ENCODE measurements at places on chromosomes 12 and 14. TPM values are rescaled to one million over a fixed set of nuclear protein-coding genes. Genes with fewer than 3 reads are reported as not detected.
A peak's percentile ranks its signal among the peaks of the same experiment; 100 is the strongest.

Gene CLEC4D
- polyA plus RNA-seq = not detected

Gene CPM
- 10.8 TPM for polyA plus RNA-seq

Gene LHX5
- not detected for polyA plus RNA-seq

Gene SRRM4
- polyA plus RNA-seq = 0.05 TPM

Gene KLRK1
- not detected for polyA plus RNA-seq

Gene KERA
- polyA plus RNA-seq = not detected

Gene APOF
- not detected for polyA plus RNA-seq

Gene MYBPC1
- not detected for polyA plus RNA-seq

Gene KIF5A
- 8.9 TPM for polyA plus RNA-seq

GRCh38 chr14:60654334-60654821 lies 5.1 kb upstream of the SIX1 start:
- no peaks in the 10 kb centered on the region for H3K36me3 ChIP-seq
- no peaks in the 10 kb centered on the region for H3K27me3 ChIP-seq
- peak overlapping the region; percentile 84 for H3K27ac ChIP-seq
- H3K4me1 ChIP-seq = peaks cover 14% of the 10 kb centered on the region
- DNase-seq = peak; percentile 44
- peak overlapping the region; percentile 10 for H3K4me3 ChIP-seq

DNA sequence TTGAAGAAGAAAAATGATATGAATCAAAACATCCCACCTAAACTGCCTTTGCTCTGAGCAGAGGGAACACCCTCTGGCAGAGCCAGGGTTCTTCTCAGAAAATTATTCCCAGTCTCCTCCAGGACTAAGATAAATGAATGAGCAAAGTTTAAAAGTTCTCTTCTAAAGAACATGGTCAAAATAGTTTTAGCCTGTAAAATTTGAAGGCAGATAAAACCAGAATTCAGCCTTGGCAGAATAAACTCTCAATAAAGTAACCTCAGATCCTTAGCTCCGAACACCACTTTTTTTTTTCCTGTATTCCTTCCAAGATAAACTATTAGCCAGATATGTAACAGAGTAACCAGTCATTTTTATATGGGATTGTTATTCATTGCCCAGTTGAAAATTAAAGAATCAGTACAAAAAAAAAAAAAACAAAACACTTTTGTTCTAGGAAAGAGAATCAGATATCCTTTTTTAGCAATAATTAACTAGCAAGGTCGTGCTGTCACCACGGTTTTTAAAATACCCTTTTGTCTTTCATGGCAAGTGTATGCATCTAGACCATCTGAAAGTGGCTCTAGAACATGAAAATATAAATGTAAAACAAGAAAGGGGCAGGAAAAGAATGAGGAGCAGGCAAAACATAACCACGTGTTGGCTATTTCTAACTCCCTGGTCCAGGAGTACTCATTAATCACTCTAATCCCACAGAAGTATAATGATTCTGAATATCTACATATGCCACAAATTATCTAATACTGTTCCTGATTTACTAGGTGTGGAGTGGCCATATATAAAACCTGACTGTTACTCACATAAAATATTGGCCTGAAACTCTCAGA lies 60.8 kb downstream of the CAPZA3 start:
- no peaks in the 10 kb centered on the region for H3K27me3 ChIP-seq
- no peaks in the 10 kb centered on the region for H3K36me3 ChIP-seq
- H3K4me1 ChIP-seq = 0 out of 2 replicates have a peak, but pooled peaks cover 4% of the 10 kb centered on the region
- no peak overlapping the region for H3K4me3 ChIP-seq
- H3K27ac ChIP-seq = no peak overlapping the region
- DNase-seq = no peak

- 0 out of 2 replicates have a peak, but pooled peaks cover under 1% of the 10 kb centered on the region for H3K4me1 ChIP-seq
- no peak overlapping the region for H3K4me3 ChIP-seq
- H3K27me3 ChIP-seq = no peaks in the 10 kb centered on the region
- H3K36me3 ChIP-seq = peaks cover 10% of the 10 kb centered on the region
Measured at GRCh38 chr14:22882529-22883172, 371 bp upstream of the REM2 start.

DNA sequence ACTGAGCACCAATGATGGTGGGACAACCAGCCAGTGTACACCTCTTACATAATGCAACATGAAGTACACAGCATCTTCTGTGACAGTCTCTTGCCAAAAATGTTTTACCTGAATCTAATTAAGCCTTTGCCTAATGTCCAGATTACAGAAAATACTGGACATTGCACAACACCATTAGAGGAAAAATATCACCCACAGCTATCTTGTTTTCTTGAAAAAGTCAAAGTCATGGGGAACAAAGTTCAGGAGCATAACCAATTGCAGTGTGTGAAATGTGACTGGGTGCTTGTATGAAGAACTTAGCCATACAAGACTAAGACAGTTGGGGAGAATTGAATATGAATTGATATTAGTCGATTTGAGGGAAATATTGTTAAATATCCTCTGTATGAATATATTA lies 12.1 kb upstream of the ANO6 start:
- H3K4me3 ChIP-seq = no peak overlapping the region
- H3K36me3 ChIP-seq = no peaks in the 10 kb centered on the region
- H3K27me3 ChIP-seq = no peaks in the 10 kb centered on the region
- no peaks in the 10 kb centered on the region for H3K4me1 ChIP-seq
- no peak overlapping the region for H3K27ac ChIP-seq

DNA sequence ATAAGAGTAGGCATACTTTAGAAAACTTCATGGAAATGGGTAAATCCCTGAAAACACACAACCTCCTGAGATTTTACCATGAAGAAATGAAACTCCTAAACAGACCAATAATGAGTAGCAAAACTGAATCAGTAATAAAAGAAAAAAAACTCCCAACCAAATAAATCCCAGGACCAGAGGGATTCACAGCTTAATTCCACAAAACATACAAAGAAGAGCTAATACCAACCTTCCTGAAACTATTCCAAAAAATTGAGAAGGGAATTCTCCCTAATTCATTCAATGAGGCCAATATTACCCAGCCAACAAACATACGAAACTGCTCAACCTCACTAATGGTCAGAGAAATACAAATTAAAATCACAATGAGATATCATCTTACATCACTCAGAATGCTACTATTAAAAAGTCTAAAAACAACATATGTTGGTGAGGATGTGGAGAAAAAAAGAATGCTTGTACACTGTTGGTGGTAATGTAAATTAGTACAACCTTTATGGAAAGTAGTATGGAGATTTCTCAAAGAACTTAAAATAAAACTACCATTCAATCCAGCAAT lies 97.3 kb upstream of the ST8SIA1 start:
- peaks cover under 1% of the 10 kb centered on the region for H3K4me1 ChIP-seq
- H3K36me3 ChIP-seq = no peaks in the 10 kb centered on the region
- DNase-seq = no peak

- H3K27me3 ChIP-seq = no peaks in the 10 kb centered on the region
- no peaks in the 10 kb centered on the region for H3K4me1 ChIP-seq
- H3K36me3 ChIP-seq = no peaks in the 10 kb centered on the region
- H3K4me3 ChIP-seq = no peak overlapping the region
- H3K27ac ChIP-seq = peak overlapping the region; percentile 76
Measured at GRCh38 chr14:69688299-69688649, 76.9 kb downstream of the SUSD6 start.

GRCh38 chr12:92102606-92103005 lies 43.0 kb downstream of the BTG1 start:
- H3K4me3 ChIP-seq = no peak overlapping the region
- H3K27ac ChIP-seq = no peak overlapping the region
- DNase-seq = no peak
- H3K27me3 ChIP-seq = no peaks in the 10 kb centered on the region
- 0 out of 2 replicates have a peak, but pooled peaks cover 2% of the 10 kb centered on the region for H3K4me1 ChIP-seq
- H3K36me3 ChIP-seq = no peaks in the 10 kb centered on the region

DNA sequence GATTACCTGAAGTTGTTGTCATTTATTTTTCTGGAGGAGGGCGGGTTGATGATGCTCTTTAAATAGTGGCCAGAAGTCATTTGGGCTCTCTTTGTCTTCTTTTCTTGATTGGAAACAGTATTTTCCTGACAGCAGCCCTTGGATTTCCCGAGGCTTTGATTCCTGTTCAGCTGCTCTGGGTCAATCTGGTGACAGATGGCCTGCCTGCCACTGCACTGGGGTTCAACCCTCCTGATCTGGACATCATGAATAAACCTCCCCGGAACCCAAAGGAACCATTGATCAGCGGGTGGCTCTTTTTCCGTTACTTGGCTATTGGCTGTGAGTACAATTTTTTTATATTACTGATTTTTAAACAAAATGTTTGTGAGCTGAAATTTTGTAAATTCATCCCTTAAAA lies 60.4 kb downstream of the ANAPC7 start:
- no peak overlapping the region for H3K27ac ChIP-seq
- no peak overlapping the region for H3K4me3 ChIP-seq
- 0 out of 2 replicates have a peak, but pooled peaks cover 7% of the 10 kb centered on the region for H3K4me1 ChIP-seq
- no peak for DNase-seq
- H3K27me3 ChIP-seq = no peaks in the 10 kb centered on the region

GRCh38 chr12:78271546-78271945 lies 440.9 kb downstream of the NAV3 start:
- H3K4me3 ChIP-seq = no peak overlapping the region
- H3K4me1 ChIP-seq = no peaks in the 10 kb centered on the region
- no peaks in the 10 kb centered on the region for H3K36me3 ChIP-seq
- H3K27ac ChIP-seq = no peak overlapping the region

DNA sequence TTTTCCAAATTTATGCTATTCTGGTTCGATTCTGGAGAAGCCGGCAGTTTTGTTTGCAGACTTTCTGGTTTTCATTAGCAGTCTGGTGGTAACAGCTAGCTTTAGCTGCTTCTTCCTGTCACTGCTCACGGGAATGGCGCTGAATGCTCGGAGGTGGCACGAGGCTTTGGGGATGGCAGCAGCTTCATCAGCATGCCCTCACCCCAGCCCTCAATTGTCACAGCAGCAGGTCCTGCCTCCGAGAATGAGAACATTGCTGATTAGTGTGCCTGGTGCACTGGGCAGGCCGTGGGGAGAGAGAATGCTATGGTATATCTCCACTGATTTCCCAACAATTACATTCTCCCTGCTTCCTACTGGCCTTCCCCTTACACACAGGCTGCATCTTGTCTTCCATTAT lies 73.6 kb downstream of the SAMD4A start:
- H3K4me3 ChIP-seq = no peak overlapping the region
- peaks cover 18% of the 10 kb centered on the region for H3K4me1 ChIP-seq
- H3K36me3 ChIP-seq = no peaks in the 10 kb centered on the region
- no peak overlapping the region for H3K27ac ChIP-seq
- no peak for DNase-seq

DNA sequence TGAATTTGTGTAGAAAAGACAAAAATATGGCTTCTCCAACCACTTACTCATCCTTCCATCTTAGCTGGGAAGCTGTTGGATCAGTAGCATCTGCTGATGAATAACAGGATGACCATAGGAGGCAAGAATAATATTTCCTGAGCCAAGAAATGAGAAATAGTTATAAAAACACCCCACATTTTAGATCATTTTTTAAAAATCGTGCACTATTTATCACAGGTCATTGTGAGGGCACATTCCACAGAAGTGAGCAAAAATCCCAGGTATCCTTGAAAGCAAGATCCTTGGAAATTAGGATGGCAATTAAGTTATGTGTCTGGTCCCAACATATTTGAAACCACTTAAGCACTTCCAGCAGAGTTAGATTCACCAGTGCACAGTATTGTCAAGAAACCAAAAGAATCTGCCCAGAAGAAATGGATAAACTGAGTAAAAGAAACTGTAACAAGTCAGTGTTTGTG lies 8.4 kb downstream of the FAR2 start:
- peak overlapping the region; percentile 80 for H3K27ac ChIP-seq
- H3K4me1 ChIP-seq = peaks cover 12% of the 10 kb centered on the region
- H3K4me3 ChIP-seq = no peak overlapping the region
- no peaks in the 10 kb centered on the region for H3K36me3 ChIP-seq
- no peak for DNase-seq

GRCh38 chr14:58628406-58628805 lies 9.4 kb upstream of the DACT1 start:
- H3K36me3 ChIP-seq = no peaks in the 10 kb centered on the region
- no peak overlapping the region for H3K27ac ChIP-seq
- no peaks in the 10 kb centered on the region for H3K27me3 ChIP-seq
- no peak for DNase-seq

DNA sequence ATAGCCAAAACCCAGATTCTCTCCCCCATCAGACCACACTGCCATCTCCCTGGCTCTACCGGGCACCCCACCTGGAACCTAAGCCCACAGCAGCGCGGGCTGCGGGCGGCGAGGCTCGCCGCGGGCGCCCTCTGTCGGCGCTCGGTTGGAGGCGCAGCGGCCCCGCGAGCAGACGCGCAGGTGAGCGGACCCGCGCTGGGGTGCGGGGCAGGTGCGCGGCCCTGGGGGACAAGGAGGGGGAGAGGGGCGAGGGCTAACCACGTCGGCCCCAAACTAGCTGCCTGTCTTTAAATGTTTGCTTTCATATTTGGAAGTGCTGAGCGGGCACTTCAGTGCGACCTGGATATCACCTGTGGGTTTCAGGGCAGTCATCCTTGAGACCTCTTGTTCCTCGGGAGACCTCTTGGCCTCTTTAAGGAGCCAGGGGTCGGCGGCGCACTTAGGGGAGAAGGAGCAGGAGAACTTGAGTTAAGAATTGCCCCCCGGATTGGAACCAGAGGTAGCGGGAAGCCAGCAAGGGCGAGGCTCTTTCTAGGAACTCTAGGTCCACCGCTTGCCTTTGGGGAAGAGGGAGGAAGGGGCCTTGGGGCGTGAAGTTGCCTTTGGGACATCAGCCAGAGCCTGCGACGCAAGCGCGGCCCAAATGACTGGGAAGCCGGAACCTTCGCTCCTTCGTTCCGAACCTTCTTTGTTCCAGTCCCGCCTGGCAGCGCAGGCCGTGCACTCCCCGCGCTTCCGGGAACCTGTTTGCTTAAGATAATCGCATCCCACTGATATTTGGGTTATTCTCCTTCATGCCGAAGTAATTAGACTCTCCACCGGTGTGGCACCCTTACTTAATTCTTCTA lies 78.7 kb downstream of the NEDD1 start:
- no peaks in the 10 kb centered on the region for H3K36me3 ChIP-seq
- no peak for DNase-seq
- H3K4me3 ChIP-seq = no peak overlapping the region
- no peaks in the 10 kb centered on the region for H3K4me1 ChIP-seq

GRCh38 chr12:48998497-48999353 lies 450 bp downstream of the DDN start:
- H3K27me3 ChIP-seq = no peaks in the 10 kb centered on the region
- peak; percentile 63 for DNase-seq
- no peak overlapping the region for H3K27ac ChIP-seq
- peaks cover 19% of the 10 kb centered on the region for H3K4me1 ChIP-seq
- peak overlapping the region; percentile 28 for H3K4me3 ChIP-seq
- peaks cover 10% of the 10 kb centered on the region for H3K36me3 ChIP-seq

DNA sequence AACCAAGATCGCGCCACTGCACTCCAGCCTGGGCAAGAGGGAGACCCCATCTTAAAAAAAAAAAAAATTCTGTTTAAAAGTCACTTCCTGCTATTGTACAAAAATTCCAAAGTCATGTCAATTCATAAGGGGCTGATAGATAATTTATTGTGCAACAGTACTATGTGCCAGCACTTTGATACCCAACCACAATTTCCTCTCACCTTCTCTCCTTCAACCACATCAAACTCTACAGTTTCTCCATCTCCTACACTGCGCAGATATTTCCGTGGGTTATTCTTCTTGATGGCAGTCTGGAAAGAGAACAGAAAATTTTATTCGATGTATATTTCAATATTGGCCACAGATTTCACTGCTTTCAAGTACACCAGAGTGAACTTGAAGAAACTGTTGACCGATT lies 7.6 kb downstream of the YBX3 start:
- H3K4me3 ChIP-seq = no peak overlapping the region
- no peak for DNase-seq
- H3K27me3 ChIP-seq = peaks cover 23% of the 10 kb centered on the region
- H3K4me1 ChIP-seq = no peaks in the 10 kb centered on the region
